ENCODE measurements at places on chromosomes 2 and 18.
A peak's percentile ranks its signal among the peaks of the same experiment; 100 is the strongest.

- DNase-seq: no peak
These were observed 172.1 kb downstream of the ANKRD44 start for GRCh38 chr2:197138506-197138905.

- no peak for DNase-seq
These were observed 571.7 kb upstream of the FANCL start for GRCh38 chr2:58812771-58813344.

- no peak for DNase-seq
These were observed 8.8 kb upstream of the CRACDL start for GRCh38 chr2:98944775-98945174.

GRCh38 chr2:190649035-190649797 lies at the start of gene NAB1:
Gene NAB1 (plus strand): TSS chr2:190649083. CDS start chr2:190659177, 10,094 bp downstream.
- DNase-seq: peak; percentile 56

DNA sequence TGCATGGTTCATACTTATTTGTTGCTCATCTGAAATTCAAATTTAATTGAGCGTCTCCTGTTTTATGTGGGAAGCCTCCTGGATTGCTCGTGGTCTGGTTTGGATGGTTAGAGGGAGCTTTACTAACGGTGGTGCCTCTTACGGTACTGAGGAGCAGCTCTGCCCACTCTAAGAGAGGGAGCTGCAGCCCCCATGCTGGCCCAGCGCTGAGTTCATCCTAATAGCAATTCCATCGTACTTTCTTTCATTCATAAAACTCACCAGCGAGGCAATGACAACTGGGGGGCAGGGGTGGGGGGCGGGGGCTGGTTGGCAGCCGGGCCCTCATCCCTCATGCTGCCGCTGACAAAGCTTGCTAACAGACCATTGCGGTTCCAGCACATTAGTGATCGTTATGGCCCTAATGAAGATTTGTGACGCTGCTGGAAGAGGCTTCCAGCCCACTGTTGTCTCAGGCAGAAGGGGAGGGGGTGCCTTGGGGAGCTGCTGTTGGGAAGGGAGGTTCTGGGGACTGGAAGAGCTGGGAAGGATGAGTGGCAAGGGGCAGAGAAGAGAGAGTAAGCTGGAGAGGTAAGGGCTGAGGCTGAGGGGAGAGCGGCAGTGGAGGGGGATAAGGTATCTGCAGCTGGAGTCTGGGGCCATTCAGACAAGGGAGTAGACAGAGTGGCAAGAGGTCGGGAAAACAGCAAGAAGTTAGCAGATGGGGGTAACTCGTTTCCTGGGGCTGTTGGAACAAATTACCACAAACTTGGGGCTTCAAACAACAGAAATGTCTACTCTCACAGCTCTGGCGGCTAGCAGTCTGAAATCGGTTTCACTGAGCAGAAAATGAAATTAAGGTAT lies 238.1 kb downstream of the LPIN1 start:
- DNase-seq: no peak

GRCh38 chr2:143975216-143975615 lies 544.7 kb downstream of the ZEB2 start:
- no peak for DNase-seq

DNA sequence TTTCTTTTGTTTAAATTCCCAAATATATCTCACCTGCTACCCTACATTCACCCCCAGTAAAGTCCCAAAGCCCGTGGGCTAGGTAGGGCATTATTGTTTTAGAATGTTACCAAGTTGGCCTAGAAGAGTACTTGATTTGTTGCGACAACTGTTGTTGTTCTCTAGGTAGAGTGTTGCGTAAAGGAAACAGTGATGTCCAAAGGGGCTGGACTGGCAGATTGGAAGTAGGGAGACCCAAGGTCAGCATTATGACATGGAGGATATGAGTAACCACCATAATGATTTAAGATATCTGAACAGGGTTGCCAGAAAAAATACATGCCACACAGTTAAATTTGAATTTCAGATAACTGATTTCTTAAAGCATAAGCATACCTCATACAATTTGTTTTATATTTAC lies 39.2 kb downstream of the SCN1A start:
- DNase-seq: no peak

GRCh38 chr18:47677952-47678351 lies 252.5 kb downstream of the SMAD2 start:
- no peak for DNase-seq

DNA sequence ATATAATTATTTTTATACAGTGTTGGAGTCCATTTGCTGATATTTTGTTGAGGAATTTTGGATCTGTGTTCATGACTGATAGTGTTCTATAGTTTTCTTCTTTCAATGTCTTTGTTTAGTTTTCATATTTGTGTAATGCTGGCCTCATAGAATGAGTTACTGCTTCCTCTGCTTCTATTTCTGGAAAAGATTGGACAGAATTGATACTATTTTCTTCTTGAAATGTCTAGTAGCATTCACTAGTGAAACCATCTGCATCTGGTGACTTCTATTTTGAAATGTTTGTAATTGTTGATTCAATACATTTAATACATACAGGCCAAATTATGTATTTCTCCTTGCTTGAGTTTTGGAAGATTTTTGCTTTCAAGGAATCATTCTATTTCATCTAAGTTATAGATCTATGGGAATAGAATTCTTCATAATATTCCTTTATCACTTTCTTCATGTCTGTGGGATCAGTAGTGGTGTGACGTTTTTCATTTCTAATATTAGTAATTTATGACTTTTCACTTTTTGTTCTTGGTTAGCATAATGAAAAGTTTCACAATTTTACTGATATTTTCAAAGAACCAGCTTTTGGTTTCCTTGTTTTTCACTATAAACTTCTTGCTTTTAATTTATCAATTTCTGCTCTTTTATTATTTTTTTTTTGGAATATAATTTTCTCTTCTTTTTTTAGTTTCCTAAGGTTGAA lies 509.9 kb upstream of the VRK2 start:
- no peak for DNase-seq

DNA sequence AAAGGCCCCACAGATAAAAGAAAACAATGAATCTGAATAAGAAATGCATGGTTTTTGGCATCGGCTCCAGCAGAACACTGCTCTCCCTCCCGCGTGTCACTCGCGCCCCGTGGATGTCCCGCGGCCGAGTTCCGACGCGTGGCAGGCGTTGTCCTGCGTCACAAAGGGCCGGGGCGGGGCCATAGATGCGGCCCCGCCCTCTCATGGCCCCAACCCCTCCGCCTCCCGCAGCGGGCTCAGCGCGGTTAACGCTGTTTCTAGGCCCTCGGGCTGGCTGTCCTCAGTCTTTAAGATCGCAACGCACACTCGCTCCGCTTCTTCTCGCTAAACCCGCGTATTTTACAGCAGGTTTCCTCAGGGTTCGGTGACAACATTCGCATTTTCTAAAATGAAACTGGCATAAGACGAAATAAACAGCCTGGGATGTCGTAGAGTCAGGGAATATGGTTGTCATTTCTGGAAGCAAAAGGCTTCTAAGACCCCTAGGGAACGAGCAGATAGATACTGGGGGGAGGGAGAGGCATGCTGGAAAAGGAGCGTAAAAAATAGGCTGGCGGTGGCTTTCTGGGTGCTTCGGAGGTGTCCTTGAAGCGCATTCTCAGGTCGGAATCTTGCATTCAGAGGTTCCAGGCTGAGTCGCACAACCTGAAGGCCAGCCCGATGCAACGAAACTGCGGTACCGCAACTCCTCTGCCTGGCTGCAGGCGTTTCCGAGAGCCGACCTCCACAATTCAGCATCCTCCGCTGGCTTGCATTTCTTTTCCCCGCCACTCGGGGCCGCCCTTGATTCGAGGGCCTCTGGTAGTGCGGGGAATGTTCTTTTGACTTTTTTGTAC lies at the start of gene FKBP7:
TSS of gene FKBP7 (minus strand) at position 162 of the 836 bp plus-strand sequence. CDS start at position 61, 101 bp downstream.
- peak; percentile 94 for DNase-seq

DNA sequence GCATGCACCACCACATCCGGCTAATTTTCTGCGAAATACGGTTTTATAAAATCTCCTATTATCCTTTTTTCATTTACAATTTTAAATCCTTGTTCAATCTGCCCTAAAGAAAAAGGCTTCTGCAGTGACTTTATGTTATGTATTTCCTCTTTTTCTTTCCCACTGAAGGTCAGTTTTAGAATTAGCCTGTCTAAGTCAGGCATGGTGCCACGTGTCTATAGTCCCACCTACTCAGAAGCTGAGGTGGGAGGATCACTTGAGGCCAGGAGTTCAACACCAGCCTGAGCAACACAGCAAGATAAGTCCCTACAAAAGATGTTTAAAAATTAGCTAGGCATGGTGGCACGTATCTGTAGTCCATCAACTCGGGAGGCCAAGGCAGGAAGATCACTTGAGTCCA lies 39.8 kb upstream of the TNFRSF11A start:
- DNase-seq: no peak

DNA sequence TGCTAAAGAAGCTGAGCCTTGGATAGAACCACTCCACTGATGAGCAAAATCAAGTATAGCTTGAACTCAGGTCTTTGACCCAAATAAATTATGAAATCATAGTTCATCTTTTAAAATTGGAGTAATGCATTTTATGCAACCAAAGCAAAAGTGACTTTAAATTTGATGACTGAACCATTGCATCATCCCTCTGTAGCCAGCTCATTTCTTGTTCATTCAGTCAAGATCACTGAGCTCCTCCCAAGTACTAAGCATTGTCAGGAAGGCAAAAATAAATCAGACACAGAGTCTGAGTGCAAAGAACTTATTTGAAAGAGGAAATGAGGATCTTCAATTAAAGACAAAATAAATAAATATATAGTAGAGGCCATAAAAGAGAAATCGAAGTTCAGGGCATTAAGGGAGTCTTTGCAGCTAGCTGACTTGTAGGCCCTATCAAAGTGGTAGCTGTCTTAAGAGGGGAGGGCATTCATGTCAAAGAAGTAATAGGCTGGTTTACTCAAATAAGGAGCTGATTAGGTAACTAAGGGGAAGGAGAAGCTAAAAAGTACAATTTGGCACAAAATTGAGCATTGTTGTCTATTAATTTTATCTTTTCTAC lies 411.8 kb downstream of the MTX2 start:
- no peak for DNase-seq

DNA sequence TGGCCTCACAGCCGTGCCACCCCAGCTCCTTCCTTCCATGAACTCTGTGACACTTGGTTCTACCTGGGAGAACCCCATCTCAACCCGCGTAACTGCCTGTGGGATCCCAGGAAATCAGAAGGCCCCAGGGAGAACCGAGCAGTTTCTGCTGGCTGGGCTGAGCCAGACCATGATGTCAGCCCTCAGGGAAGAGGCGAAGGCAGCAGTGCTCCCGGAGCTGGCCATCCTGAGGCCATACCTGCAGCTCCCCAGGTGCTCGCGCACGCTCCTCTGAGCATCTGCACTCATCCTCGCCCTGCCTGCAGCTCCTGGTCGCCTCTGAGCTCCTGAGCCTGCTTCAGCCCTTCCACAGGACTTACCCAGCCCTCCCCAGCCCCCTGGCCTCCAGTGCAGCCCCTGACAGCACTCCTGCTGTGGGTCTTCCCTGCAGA lies 186.1 kb downstream of the SEPTIN10 start:
- DNase-seq: no peak

DNA sequence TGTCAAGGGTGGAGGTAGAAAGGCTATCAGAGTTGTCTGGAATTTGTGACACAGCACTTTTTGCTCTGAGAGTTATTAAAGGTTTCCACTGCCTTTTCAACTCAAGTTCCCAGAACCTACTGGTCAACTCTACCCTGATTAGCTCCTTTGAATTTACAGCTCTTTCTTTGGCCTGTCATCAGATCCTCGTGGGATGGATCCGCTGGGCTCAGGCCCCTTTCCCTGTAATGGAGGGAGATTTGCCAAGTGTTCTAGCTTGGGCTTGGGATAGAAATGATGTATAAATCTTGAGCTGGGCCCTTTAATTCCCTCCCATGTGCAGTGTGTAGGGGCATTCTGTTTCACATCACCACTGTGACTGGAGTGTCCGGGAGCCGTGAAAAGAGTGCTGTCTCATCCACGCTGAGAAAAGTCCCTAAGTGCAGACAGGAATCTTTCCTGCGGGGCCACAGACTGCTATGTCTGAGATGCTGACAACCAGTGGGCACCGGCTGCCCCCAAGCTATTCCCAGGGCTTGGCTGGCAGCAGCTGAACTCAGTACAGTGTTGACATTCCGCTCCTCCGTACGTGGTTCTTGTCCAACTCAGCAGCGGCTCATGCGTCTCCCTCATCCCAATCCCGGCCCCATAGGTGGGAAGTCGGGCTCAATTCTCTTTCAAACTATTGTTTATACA lies 46.9 kb upstream of the ARHGAP28 start:
- DNase-seq: no peak

GRCh38 chr2:187710791-187711521 lies 156.7 kb upstream of the TFPI start:
- no peak for DNase-seq
